Neural crest cell (in vitro differentiated cells): ENCODE measurements at places on chromosomes 1 and 21. TPM values are rescaled to one million over a fixed set of nuclear protein-coding genes. Genes with fewer than 3 reads are reported as not detected.

WDTC1 gene
- total RNA-seq = 25.5 and 26.5 TPM in 2 replicates

SIKE1 gene
- total RNA-seq = 65.0 and 65.7 TPM in 2 replicates

TLCD4 gene
- 0.89 and 1.2 TPM in 2 replicates for total RNA-seq

CNR2 gene
- total RNA-seq = not detected in 2 replicates

TRPM2 gene
- total RNA-seq = not detected in 2 replicates

ITLN2 gene
- total RNA-seq = 0.35 TPM in 1 of 2 replicates, not detected in the other

KANK4 gene
- 5.4 and 6.5 TPM in 2 replicates for total RNA-seq

CD1E gene
- not detected in 2 replicates for total RNA-seq

MAN1C1 gene
- total RNA-seq = 19.8 and 22.6 TPM in 2 replicates
